Activated naive CD4-positive, alpha-beta T cell (primary cell): ENCODE measurements at places on chromosomes 12 and 14.

- DNase-seq = no peak
These were observed 2.4 kb upstream of the RAB15 start for GRCh38 chr14:64974563-64974962.

GRCh38 chr12:114412307-114412706 is 6.4 kb upstream of the TBX5 start:
- no peak for DNase-seq

GRCh38 chr12:71900091-71900490 is 38.6 kb upstream of the TPH2 start:
- no peak for DNase-seq

GRCh38 chr14:68403191-68404145 is 389.4 kb downstream of the ZFP36L1 start:
- no peak for DNase-seq

DNA sequence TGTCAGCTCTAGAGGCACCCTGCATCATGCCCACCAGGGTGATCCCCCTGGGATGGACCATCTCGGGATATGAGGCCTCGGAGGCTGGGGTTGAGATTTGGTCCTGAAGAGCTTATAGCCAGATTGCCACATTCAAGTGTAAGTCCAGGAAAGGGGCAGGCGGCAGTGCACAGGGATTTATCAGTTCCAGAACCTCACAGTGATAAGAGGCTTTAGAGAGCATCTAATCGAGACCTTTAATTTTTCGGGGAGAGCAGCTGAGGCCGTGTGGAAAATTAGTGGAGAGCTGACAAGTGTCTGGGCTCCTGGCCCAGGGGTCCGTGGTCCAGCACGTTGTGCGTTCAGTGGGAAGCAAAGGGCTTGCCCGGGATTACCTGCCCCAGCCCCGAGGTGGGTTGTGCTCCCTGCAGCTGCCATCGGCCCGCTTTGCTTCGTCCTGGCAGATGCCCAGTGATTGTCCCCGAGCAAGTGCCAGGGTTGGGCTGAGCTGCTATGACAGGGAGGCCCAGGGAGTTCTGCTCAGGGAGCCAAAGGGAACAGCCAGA is 52.1 kb downstream of the C14orf132 start:
- DNase-seq = no peak

DNA sequence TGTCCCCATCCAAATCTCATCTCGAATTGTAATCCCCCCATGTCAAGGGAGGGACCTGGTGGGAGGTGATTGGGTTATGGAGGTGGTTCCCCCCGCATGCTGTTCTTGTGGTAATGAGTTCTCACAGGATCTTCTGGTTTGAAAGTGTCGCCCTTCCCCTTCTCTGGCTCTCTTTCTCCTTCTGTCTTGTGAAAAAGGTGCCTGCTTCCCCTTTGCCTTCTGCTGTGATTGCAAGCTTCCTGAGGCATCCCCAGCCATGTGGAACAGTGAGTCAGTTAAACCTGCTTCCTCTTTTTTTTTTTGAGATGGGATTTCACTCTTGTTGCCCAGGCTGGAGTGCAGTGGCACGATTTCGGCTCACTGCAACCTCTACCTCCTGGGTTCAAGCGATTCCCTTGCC is 104.0 kb downstream of the CCDC91 start:
- no peak for DNase-seq

GRCh38 chr12:118398940-118399339 is 22.6 kb downstream of the SUDS3 start:
- DNase-seq = no peak
